ENCODE measurements at places on chromosomes 1 and 21.
A peak's percentile ranks its signal among the peaks of the same experiment; 100 is the strongest.

DNA sequence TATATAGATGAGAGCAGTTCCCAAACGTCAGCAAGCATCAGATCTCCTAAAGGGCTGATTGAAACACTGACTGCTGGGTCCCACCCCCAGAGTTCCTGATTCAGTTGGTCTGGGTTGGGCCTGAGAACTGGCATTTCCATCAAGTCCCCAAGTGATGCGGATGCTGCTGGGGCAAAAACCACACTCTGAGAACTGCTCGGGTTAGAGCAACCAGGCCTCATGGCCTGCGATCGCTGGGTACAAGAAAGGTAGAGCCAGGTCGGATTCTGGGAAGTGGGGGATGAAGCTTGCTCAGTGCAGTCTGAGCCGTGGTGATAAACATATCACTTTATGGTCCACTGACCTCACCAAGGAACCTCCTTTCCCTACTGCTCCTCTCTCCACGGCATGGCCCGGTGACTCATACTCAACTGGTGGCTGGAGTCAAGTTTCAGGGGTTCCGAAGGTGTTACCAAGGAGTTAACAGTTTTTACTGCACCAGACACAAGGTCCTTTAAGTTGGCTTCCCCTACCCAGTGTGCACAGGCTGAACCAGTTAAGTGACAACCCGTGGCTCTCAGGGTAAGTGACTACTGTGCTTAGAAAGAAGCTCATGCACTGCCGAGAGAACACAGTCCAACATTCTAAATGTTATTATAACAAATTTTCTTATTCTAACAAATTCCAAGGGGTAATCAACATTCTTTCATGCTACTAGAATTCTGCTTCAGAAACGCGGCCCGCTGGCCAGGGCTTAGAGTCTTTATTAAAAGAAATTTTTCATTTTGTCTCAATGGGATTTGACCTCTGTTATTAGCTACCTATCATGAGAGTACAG lies 153.5 kb downstream of the TGFBR3 start:
- no peak for DNase-seq

- DNase-seq = no peak
These were observed 75.2 kb upstream of the C1orf21 start for GRCh38 chr1:184311580-184311979.

GRCh38 chr1:198669023-198669698 lies 30.3 kb downstream of the PTPRC start:
- no peak for DNase-seq

GRCh38 chr1:25338188-25338981 lies at the start of gene TMEM50A:
TMEM50A (plus strand) TSS chr1:25338334; CDS start chr1:25340487, 2,153 bp downstream.
- peak; percentile 87 for DNase-seq

GRCh38 chr1:178168536-178168935 lies 74.6 kb downstream of the RASAL2 start:
- DNase-seq = no peak

DNA sequence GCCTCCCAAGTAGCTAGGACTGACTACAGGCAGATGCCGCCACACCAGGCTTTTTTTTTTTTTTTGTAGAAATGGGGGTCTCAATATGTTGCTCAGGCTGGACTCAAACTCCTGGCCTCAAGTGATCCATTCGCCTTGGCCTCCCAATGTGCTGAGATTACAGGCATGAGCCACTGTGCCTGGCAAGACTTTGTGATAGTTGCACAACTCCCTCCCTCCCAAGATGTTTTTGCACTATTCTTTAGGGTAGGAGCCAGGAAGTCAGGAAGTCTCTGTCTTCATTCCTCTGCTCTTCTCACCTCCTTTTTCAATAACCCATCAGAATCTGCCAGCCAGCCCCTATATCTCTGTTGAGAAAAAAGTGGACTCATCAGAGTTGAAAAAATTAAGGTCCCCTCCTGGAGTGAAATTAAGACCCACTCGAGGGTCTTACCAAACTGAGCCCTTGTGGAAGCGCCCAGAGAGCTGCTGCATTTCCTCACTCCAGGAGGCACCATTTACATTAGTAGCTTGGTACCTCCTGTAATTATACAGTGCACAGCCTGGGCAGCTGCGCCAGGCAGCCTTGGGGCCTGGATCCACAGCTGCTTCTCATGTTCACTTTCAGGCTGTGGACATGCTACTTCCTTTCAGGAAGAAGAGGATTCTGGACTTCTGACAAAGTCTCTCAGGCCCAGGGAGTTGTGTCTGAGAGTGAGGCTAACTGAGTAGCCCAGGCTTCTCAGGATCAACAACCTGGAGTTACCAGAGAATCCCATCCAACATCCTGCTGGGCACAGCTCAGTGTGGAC lies 24.0 kb downstream of the TCEA3 start:
- no peak for DNase-seq

DNA sequence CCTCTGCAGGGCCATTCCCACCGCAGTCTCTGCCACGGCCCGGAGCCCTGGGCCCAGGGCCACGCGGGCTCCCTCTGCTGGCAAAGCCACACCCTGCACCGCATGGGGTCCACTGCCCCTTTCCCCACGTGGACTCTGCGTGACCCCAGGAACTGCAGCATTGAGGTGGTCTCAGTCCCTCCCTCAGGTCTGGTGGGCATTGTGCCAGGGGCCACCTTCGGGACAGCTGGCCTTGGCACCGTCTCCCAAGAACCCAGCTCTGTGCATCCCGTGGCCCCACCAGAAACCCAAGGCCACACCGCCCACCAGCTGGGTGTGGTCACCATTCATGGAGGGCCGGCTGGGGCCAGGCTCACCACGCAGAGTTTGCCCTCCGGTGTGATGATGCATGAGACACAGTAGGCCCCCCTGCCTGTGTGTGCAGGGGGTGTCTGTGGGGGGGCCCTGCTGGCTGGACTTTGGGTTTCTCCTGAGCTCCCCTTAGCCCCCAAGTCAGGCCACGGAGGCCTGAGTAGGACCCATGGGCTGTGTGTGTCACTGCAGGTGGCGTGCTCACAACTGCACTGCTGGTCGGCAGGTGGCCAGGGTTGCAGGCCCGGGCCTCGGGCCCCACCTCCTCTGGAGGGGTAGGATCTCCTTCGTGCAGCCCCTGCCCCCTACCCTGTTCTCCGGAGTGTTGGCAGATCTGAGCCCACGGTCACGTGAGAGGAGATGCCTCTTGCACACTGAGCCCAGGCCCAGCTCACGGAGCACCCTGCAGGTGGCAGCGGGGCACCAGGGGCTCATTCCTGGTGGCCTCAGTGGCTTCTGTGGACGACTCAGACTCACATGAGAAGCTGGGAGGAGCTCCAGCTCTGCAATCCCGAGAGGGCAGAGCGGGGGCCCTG lies 5.8 kb downstream of the VWA1 start:
- DNase-seq = peak; percentile 32

DNA sequence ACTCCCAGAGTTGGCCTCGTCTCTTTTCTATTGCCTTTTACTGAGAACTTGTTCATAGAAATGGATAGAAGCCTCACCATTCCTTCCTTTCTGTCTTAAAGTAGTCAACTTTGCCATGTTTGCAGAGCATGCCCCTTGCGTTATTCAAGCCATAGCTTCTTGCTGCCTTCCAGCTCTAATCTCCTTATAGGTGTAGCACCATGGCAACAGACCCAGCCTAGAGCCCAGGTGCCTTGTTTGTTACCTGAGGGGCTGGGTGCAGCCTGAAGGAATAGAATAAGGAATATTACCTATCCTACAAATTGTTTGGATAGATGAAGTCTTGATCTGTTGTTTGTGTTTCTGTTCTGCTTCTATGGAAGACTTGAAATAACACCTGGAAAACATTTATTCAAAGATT lies 59.9 kb downstream of the CLEC20A start:
- DNase-seq = no peak

DNA sequence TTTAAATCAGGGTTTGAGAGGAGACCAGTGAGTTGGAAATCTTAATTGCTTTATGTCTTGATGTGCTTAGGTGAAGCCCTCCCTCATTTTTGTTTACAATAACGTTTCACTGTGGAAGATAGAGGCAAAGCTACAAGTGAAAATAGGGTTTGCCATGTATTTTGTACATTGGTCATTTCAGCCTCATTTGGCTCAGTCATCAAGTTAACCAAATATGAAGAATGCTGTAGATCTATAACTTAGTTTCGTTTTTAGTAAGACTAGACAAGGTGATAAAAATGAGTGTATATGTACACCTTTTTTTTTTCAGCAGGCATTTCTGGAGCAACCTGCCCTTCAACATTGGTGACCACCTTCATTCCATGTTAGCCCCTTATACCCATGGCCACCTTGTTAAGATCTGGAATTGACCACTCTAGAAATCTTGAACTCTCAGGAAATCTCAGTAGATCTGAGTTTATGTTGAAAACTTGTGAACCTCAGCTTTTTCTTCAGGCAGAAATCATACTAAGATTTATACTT lies 2.9 kb downstream of the NFYC start:
- no peak for DNase-seq

- no peak for DNase-seq
These were observed 499.2 kb downstream of the OMA1 start for GRCh38 chr1:58047265-58047858.

DNA sequence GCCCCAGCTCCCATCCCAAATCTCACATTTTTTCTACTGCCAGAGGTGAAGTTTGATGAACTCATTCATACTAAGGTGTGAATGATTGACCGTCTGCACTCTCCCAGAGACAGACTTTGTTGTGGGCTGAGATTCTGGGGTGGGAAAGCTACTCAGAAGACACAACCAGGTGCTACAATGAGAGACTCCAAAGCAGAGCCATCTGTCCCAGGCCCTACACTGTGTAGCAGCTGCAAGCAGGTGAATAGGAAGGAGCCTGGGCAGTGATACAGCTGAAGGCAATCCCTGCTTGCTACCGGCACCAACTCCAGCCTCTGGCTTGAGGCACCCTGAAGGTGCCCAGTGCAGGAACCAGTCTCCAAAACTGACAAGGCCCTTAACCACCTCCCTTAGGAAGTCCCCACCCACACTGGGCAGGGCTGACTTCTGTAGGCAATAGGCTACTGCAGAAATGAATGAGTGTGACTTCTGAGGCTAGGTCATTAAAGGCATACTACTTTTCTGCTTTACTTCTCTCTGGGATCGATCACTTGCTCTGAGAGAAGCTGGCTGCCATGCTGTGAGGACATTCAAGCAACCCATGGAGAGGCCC lies 79.7 kb upstream of the RUNX3 start:
- no peak for DNase-seq

- DNase-seq = no peak
These were observed 816.9 kb downstream of the PLA2G4A start for GRCh38 chr1:187645651-187646050.
